ENCODE measurements at places on chromosomes 1 and 21.

DNA sequence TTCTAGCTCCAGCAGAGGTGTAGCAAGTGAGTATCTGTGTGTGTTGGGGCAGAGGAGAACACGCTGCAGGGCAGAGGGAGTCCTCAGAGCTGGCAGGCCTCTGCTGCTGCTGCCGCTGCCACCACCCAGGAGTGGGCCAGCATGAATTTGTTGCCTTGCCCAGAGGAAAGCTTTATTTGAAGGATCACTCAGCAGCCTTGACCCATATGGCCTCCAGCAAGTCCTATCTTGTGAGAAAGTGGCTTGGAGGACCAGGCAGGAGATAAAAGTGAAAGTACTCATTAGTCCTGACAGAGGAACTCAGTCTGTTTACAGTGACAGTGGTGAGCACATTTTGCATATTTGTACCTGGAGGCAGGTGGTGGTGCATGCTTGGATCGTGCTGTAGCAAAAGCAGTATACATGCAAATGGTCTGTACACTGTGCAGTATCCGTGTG lies 3.1 kb downstream of the TRAF5 start:
- DNase-seq = no peak

DNA sequence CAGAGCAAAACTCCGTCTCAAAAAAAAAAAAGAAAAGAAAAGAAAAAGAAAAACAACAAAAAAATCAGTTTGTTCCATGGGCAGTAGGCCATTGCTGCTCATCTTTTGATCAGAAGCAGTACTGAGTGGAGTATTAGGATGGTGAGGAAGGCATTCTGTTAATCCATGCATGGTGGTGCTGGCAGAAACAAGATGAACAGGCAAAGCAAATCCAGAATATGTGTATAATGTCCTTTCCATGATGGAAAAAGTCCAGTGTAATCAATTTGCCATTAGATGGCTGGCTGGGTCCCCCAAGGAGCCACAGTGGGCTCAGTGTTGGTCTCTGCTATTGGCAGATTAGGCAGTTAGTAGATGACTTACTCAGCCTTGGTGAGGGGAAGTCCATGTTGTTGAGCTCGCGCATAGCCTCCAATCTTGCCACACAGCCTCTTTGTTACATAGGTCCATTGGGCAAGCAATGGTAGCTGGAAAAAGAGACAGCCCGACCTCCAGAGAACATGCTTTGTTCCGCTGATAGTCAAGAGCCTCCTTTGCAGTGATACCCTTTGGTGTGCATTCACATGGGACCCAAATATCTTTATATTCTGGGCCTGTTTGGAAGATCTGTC lies 23.3 kb downstream of the H3-3A start:
- no peak for DNase-seq

DNA sequence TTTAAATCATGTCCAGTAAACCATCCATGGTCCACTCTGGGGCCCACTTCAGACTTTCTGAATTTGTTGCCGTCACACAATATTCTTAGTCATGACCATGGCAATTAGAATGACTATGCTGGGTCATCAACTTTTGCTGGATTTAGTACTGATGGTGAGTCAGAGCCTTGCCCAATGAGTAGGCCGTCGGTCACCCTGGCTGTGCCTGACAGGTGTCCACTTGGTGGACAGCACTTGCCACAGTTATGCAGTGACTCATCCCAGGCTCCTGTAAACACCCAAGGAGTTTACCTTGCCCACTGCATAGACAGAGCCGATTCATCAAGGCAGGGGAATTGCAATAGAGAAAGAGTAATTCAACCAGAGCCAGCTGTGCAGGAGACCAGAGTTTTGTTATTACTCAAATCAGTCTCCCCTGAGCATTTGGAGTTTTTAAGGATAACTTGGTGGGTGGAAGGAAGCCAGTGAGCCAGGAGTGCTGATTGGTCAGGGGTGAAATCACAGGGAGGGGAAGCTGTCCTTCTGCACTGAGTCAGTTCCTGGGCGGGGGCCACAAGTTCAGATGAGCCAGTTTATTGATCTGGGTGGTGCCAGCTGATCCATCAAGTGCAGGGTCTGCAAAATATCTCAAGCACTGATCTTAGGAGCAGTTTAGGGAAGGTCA lies 333.8 kb downstream of the PTPRU start:
- no peak for DNase-seq

- DNase-seq = no peak
Observed at GRCh38 chr1:80594013-80594412, 1206.7 kb upstream of the ADGRL2 start.

DNA sequence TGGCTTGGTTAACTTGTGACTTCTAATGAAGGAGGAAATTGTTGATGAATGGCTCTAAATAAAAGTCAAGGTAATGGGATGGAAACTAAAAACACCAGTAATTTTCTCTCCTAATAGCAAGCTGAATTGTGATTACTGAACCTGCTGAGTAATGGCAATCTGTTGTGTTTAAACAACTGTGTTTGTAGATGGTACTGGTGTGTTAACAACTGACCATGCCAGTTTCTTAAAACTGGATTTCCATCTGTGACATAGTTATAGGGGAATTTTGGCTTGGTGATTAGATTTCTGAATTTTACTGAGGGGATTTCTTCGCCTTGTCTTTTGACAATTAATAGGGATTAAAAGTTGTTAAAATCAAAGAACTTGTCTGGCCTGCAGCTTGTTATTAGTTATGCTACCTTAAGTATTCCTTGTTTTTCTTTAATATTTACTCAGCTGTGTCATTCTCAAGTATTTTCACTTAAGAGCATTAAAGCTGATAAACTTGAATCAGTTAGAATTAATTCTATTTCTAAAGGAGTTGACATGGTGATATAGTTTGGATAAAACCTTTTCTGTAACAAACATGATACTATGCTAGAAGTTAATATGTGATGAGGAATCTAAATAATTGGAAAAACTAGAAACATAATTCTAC lies 7.9 kb upstream of the ERO1B start:
- DNase-seq = no peak

- DNase-seq = no peak
Observed at GRCh38 chr21:28069450-28069923, 923.2 kb downstream of the LTN1 start.
